Forelimb muscle (tissue), 1 donor: ENCODE measurements at places on chromosomes 5 and 9. TPM values are rescaled to one million over a fixed set of nuclear protein-coding genes. Genes with fewer than 3 reads are reported as not detected.

DNA sequence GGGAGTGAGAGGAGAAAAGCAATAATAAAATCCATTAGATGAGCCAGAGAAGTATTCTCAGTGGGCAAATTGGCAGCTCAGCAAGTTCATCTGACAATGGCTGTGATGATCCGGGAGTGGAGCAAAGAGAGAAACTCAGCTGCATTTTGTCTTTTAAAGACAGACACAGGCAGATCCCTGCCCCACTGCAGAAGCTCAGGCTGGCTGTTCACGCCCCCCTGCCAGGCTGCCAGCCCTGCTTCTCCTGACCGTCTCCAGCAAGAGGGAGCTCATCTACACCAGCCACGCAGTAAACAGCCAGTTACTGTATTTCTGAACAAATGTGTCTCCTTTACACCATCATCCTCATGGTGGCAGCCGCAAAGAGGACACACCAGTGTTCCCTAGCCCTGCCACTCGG, 114.3 kb upstream of the SARDH start:
- DNase-seq: no peak

The EFCAB9 gene
- polyA plus RNA-seq: not detected

DNA sequence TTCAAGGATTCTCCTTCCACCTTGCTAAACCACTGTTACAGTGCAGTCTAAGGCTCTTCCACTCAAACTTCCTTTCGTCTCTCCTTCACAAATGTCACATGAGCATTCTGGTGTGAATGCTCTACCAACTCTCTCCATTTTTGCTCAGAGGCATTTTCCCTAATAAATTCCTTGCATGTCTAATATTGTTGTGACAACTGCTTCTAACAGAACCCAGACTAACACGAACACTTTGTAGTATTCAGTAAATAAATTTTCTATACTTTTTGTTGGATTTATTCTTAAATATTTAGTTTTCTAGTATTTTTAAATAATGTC, 24.0 kb downstream of the RAPGEF6 start:
- no peak for DNase-seq

The NTRK2 gene
- polyA plus RNA-seq: 17.6 TPM

GRCh38 chr9:132485393-132485792, 75.4 kb downstream of the CFAP77 start:
- no peak for DNase-seq

DNA sequence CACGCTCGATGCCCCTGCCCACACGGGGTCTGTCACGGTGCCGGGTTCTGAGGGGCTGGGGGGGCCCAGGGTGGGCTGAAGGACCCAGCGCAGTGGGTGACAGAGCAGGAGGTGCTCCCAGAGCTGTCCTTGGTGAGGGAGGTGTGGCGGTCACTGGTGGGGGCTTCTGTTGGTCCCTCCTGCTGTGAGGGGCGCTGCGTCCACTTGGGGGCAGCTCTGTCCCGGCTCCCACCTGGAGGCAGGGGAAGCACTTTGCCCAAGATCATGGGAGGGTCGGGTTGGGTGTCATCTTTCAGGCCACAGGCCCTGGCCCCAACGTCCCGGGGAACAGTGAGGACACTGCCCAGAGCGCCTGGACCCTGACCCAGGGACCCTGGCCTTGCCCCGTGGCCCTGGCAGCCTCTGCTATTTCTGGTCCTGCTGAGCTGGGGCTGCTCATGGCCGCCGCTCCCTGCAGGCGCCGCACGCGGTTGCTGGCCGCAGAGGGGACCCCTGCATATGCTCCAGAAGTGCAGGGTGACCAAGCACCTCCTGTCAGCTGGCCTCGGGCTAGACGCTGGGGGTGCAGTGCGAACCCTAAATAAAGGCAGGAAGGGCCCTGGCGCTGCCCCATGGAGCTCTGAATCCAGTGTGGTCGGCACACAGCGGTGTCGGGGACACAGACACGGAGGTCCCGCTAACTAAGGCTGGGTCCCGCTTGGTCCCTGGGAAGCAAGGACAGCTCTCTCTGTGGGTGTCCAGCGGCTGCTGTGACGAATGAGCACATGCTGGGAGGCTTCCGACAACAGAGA, 11.6 kb upstream of the RNU6ATAC start:
- no peak for DNase-seq

- DNase-seq: no peak
These were observed 462.5 kb downstream of the SPOCK1 start for GRCh38 chr5:137036640-137037039.

- DNase-seq: no peak
These were observed 86.7 kb downstream of the PSD2 start for GRCh38 chr5:139882316-139882715.

DNA sequence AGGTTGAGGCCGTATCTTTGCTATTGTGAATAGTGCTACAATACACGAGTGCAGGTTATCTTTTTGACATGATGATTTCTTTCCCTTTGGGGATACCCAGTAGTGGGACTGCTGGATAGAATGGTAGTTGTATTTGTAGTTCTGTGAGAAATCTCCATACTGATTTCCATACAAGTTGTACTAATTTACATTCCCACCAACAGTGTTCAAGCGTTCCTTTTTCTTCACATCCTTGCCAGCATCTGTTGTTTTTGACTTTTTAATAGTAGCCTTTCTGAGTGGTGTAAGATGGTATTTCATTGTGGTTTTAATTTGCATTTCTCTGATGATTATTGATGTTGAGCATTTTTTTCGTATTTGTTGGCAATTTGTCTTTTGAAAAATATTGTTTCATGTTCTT, 41.4 kb downstream of the CNOT6 start:
- DNase-seq: no peak

DNA sequence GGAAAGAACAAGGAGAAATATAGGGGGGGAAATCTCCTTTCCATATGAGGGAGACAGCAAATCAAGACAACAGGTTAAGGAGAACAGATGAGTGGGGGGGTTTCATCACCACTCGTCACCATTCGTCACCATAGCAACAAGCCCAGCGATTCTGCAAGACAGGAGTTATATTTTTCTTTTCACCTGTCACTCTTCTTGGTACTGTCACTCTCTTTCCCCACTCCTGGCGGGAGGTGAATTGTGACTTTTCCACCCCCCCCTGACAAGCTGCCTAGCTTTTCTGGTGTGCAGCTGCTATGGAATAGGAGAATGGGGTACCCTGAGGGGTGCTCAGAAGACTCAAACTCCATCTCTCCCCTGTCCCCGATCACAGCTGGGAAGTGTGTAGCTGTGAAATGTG, 239.9 kb downstream of the FAM114A2 start:
- DNase-seq: no peak

GRCh38 chr9:133778336-133779013, 40.3 kb upstream of the SARDH start:
- no peak for DNase-seq

DNA sequence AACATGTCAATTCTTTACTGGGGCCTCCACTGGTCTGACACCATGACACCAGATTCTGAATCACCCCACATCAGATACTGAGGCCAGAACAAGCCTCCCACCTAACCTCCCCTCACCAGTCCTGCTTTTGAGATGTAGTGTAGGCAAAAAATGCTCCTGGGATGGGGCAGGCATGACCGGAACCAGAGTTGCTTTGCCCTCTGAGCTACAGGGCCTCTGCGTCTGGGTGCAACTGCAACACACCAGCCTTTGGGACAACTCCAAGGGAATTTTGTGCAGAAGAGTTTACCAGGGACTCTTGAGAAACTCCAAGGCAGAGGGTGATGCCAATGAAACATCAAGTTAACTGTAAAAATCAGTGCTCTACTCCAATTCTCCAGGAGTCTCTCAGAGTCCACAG, 79.4 kb downstream of the SIL1 start:
- no peak for DNase-seq

DNA sequence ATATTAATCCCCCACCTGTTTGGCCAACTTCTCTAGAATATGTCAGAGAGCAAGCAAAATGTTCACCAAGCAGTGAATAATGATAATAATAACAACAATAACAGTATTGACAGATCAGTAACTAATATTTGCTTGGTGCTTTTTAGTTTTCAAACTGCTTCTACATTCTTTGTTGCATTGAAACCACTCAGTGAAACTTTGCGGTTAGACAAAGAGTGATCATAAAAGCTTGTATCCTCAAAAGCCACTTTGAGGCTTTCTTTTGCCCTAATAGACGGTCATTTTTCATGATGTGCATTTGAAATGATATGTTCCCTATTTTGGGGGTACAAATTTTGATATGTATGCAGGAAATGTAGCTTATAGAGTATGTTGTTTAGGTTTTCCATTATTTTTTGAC, 43.6 kb upstream of the PTGS1 start:
- no peak for DNase-seq

GRCh38 chr9:89483592-89484474, 14.1 kb downstream of the SEMA4D start:
- no peak for DNase-seq

The CYFIP2 gene
- 5.2 TPM for polyA plus RNA-seq

GRCh38 chr5:127063257-127063913, 9.9 kb downstream of the C5orf63 start:
- DNase-seq: no peak

- no peak for DNase-seq
These were observed 271.4 kb downstream of the ELAVL2 start for GRCh38 chr9:23554686-23555085.

The PCDHB10 gene
- 3.6 TPM for polyA plus RNA-seq

The OR13C4 gene
- polyA plus RNA-seq: not detected

DNA sequence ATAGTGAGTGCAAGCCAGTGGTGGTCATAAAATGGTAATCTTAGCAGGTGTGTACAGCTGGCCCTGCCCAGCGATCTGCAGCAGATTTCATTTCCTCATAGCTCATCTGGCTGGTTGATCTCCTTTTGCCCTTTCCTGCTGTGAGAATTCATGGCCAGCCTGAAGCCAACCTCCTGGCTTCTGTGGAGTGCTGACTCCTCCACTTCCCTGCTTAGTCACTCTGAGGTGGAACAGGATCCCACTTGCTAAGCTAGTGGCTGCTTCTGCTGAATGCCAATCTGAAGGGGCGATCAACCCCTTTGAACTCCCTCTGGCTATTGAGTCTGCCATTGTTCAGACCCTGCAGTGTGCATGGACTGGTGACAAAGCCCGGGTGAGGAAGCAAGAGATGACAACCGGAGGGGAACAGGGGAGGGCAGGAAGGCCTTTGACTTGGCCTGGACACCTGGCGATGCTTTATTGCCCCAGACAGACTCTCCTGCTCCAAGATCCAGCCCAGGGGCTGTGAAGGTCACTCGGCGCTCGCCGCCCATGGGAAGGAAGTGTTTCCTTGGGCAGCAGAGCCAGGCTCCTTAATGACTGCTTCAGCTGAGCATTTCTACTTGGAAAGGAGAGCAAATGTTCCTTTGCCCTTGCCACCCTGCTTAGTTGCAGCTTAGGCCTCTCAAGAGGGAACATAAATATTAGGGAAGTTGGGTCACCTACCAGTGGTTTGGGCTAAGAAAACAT, 341.1 kb downstream of the ZSWIM6 start:
- no peak for DNase-seq

The SPINK14 gene
- polyA plus RNA-seq: not detected

The SHOC1 gene
- polyA plus RNA-seq: 0.11 TPM

DNA sequence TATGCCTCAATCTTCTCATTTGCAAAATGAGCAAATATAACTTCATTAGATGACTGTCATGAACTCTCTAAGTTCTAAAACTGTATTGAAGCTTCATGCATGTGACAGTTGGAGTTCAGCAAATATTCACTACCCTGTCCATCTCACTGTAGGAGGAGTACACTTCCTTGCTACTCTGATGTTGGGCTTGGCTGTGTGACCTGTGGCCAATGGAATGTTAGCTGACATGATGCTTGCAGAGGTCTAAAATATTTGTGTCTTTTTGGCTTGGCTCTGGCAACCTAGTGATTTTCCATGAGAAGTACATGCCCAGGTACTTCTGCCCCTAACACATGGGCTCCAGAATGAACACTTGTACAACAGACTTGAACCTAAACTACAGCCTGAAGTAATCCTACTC, 203.1 kb upstream of the ANKH start:
- no peak for DNase-seq
